Activated CD8-positive, alpha-beta memory T cell treated with anti-CD3 and anti-CD28 coated beads for 1 hour (primary cell): ENCODE measurements at places on chromosomes 13 and 19.

DNA sequence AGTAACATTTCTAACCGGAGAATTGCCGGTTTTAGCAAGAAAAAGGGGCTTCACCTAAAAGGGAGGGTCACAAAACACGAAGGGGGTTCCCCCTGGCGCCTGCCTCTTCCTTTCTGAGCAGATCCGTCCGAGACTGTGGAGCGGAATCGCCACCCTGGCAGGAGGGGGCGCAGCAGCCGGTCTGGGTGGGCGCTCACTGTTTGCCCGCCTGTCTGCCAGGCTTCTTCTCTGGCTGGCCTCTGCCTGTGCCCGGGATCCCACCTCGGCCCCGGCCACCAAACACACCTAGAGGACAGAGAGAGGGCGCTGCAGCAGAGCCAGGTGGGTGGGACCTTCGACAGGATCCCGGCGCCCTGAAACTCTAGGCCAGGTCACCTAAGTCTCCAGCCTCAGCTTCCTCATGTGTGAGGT is 15.6 kb downstream of the LSM4 start:
- DNase-seq: no peak

GRCh38 chr13:26779321-26779720 is 18.7 kb upstream of the GPR12 start:
- DNase-seq: no peak

DNA sequence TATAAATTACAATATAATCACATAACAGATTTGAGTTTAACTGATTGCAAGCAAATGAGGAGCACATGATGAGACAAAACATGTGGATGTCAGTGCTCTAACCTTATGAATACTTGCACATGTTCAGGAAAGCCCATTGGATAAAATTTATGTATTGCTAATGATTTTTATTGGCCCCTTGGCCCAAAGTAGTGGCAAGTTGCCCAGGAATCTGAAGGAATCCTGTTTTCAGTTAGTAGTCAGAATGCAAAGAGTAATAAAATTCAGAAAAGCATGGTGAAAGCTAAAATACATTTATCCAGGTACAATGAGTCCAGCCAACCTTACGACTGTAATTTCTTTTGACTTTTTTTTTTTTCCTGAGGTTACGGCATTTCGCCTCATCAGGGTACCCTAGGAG is 1539.4 kb downstream of the EFNB2 start:
- no peak for DNase-seq

DNA sequence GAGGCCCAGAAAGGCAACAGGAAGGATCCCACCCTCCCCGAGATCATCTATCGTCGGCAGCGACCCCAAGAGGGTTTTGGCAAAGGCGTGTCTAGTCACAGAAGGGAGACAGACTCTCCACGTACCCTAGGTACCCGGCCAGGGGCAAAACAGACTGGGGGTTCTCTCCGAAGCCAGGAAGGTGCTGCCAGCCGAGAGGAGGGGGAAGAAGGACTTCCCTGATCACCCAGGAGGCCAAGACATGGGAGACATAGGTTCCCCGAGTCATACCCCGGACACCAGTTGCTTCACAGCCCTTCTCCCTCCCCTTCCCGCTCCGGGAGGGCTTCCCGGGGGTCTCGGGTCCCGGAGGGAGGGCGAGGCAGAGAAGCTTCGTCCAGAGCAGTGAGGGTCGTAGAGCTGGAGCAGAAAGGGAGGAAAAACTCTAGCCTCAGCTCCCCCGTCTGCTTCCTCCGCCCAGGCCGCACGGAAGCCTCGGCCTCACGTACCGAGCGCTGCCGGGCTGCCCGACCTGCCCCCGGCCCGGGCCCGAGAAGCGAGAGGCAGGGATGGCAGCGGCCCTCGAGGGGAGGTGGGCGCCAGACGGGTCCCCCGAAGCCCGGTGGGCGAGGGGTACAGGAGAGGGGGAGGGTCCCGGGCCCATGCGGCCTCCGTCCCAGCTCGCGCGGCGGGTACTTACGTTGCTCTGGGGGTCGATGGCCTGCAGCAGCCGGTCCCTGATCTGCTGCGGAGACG is 644 bp downstream of the MED26 start:
- no peak for DNase-seq

DNA sequence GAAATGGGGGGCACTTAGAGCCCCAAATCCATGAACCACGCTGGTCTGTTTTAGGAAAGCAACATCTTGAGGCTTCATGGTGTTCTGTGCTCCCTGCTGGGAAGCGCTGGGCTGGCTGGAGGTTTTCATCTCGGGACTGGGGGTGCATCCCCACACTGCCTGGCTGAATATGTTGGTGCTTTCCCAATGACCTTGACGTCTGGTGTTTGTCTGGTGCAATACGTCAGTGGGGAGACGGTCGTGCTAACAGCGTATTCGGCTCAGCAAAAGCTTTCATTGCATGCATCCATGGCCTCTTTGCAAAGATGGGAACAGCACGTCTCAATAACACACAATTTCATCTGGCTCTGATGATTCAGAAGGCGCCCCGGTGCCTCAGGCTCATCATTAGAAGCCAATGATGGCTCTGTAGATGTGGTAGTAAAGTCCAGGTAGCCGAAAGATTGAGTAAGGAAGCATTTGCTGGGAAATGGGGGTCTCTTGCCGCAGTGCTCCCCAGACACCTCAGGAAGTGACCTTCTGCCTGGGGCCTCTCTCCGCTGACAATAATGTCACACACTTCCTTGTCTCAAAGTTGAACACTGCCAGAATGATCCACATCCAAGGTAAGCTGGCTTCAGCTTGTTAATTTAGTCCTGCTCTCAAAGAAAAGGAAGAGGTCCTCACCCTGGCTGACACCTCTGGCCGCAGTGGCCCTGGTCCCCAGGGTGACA is 97.7 kb downstream of the ING1 start:
- DNase-seq: no peak

DNA sequence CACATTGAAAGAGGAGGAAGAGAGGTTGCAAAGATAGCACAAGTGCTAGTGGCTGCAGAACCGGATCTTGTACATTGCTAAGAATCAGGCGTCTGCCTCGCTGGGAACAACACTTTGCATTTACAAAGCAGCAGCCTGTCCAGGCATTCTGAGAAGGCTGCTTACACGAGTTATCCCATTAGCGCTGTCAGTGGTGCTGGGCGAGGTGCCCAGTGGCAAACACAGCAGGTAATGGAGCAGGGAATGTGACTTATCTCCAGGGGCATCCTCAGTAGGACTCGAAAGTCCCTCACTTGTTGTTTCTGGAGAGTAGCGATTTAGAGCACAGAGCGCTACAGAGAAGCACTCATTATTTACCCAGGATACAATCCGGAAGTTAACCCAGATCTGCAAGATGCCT is 209.6 kb downstream of the OLFM4 start:
- no peak for DNase-seq

GRCh38 chr19:4622695-4623421 is 16.5 kb upstream of the TNFAIP8L1 start:
- no peak for DNase-seq

- no peak for DNase-seq
These were observed 793.9 kb upstream of the PCDH20 start for GRCh38 chr13:62209529-62209928.

DNA sequence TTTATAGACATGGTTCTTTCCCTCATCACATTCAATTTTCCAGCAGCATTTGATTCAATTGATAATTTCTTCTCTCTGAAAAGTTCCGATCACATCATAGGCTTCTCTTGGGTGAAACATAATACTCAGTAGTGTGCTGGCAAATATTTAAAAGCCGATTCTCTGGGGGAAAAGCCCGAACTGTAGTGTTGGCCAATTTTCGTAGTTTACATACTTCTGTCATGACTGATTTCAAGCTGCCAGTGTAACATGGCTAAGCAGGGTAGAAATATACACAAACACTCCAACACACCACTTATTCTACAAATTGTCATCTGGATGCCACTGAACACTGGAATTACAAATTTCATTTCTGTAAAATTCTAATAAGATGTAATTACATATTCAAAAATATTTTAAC is 56.1 kb upstream of the FREM2 start:
- DNase-seq: no peak
